ENCODE measurements at places on chromosomes 6 and 20.
A peak's percentile ranks its signal among the peaks of the same experiment; 100 is the strongest.

DNA sequence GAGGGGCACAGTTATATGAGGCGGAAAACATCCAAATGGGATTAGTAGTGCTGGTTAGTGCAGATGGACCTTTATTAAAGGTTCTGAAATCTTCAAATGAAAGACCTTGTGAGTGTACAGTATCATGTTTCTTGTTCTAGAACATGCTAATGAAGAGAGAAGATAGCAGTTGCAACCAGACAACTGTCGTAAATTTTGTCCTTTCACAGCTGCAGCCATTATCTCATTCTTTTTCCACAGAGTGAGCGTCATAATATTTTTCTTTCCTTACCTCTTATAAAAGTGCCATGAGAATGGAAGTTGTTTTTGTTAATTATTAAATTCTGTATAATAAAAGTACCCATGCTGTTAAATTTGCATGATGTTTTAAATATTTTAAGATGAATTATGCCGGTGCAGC is 4.4 kb upstream of the C6orf163 start:
- DNase-seq = no peak

- DNase-seq = no peak
Observed at GRCh38 chr6:164042212-164042611, 627.7 kb downstream of the QKI start.

GRCh38 chr6:149213829-149214228 is 103.7 kb upstream of the TAB2 start:
- no peak for DNase-seq

DNA sequence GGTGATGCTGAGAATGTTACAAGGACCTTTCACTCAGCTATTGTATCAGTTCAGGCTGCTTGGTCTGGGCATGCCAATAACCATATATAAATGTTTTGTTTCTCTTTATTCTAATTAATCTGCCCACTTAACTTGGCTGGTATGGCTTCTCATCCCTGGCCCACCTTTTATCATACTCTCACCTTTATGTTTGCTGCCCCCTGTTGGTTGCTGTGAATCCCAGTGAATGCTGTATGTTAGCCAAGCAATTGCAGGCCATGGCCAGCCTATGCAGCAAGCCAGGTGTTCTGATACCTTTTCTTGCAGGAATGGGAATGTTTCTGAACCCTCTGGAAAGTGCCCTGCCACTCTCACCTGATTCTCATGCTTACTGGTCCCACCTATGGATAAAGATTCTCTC is 54.6 kb downstream of the PCSK2 start:
- DNase-seq = no peak

GRCh38 chr20:478010-478948 is 15.9 kb upstream of the TBC1D20 start:
- no peak for DNase-seq

DNA sequence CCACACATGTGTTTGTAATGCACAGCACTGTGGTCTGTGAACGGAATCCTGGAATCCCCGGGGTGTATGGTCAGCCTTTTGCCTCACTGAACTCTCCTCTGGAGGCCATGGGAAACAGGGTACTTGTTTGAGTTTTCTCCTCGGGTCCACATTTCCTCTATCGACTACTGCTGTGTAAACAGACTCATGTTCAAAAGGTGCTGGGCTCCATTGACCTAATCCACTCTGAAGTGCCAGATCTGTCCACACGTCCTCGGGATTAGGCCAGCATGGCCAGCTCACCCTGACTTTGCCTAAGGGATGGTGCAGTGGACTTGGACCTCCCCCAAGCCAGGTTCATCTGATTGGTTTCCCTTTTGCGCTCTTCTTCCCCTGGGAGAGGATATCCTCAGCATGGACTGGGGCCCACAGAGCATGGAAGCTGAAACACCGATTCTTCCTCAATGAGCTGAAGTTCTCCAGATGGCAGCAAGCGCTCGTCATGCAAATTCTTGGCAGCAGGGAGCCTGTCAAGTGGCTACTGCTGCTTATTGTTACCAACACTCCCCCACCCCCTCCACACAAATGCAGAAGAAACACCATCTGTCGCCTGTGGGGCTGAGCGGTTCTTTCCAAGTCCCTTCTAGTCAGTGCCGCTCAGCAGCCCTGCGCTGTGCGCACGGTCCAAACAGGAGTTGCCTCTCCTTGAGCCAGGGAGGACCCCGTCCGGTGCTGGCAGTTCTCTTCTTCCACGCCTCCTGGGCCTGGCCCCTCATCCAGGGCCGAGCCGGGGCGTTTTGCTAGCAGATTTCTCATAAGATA is 292.6 kb upstream of the MARCKS start:
- no peak for DNase-seq

DNA sequence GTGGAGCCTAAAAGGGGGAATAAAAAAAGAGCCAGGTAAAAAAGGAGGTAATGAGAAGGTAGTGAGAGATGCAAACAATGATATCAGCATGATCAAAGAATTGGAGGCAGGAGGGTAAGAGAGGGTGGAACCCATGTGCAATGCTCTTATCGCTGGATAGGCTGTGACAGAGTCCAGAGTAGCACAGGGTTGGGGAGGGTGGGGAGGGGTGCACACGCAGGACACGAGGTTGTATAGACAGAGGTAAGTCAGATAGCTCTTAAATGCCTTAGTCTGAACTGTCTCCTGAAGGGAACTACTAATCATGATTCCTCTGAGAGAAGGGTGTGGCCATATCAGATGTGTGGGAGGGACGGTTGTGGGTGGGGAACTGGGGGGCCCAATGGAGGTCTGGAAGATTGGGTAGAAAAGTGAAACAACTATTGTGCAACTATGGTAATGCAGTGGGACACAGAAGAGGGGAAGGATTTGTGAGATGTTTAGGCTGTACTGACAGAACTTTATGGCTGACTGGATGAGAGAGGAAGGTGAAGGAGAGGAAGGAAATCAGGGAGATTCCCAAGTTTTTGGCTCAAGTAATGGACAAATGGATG is 354.8 kb downstream of the BTBD9 start:
- DNase-seq = no peak

GRCh38 chr6:97885325-97885724 is 602.3 kb upstream of the MMS22L start:
- no peak for DNase-seq

- no peak for DNase-seq
Observed at GRCh38 chr6:16136621-16137450, 8.0 kb downstream of the MYLIP start.

DNA sequence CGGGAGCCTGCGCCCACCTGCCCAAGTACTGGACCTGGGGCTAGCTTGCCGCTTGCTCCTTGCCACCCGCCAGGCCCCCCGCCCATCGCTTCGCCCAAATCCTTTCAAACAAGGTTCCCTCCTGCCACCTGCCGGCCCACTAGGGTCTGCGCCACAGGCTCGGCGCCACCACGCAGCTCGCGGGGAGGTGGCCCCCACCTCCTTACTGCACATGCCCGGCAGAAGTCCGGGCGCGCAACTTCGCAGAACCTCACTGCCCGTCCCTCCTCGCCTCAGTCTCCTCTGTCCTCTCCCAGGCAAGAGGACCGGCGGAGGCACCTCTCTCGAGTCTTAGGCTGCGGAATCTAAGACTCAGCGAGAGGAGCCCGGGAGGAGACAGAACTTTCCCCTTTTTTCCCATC is 11.2 kb downstream of the GNAS-AS1 start:
- DNase-seq = peak; percentile 26

- DNase-seq = no peak
Observed at GRCh38 chr20:1467355-1468116, 887 bp upstream of the NSFL1C start.

Measured in stimulated activated naive CD4-positive, alpha-beta T cell (primary cell).